ENCODE measurements at places on chromosomes 6 and 20. TPM values are rescaled to one million over a fixed set of nuclear protein-coding genes. Genes with fewer than 3 reads are reported as not detected.
A peak's percentile ranks its signal among the peaks of the same experiment; 100 is the strongest.

DNA sequence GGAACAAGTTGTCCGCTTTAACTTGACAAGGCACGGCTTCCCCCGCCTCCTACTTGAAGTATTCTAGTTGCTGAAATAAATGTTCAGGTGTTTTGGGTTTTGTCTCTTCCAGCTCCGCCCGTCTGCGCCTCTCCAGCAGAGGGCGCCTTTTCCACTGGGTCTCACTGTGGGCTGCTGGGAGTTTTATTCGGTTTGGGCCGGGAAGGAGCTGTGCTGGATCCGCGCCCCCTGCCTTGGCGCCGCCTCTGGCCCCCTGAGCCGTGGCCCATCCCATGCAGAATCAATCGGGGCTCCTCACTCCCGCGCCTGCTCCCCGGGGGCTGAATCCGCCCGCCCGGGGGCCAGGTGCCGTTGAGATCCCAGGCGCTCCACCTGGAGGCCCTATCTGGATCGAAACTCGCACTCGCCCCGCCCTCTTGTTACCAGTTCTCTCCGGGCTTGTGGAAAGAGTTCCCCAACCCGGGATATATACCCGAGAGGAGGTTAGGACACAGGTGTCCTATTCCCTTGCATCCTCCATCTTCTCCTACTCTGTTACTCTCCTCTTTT lies 51.0 kb upstream of the TCF21 start:
- DNase-seq: peak; percentile 63

DNA sequence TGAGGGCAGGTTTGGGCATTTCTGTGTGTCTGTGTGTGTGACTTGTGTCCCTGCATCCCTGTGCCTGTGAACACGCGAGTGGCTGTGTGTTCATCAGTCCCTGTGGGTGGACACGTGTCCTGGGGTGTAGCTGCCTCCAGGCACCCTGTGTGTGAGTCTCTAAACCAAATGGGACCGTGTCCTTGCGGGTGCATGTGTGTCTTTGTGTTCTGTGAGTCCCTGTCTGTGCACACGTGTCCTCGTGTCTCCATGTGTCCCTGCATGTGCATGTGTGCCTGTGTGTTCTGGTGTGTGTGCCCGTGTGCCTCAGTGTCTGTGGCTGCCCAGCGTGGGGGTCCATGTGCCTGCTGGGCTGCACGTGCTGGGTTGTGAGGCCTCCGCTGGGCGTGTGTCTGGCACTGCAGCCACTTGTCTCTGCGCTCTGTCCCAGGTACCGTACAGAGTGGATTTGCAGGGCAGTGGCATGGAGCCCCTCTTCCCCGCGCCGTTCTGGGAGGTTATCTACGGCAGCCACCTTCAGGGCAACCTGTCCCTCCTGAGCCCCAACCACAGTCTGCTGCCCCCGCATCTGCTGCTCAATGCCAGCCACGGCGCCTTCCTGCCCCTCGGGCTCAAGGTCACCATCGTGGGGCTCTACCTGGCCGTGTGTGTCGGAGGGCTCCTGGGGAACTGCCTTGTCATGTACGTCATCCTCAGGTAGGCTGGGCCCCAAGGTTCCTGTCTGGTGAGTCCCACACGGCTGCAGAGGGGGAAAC lies 8.2 kb upstream of the LKAAEAR1 start:
- no peak for DNase-seq

GRCh38 chr20:53028337-53029007 lies 56.3 kb downstream of the TSHZ2 start:
- DNase-seq: no peak

CAGE1 gene
- total RNA-seq: 0.10 TPM

CYP39A1 gene
- total RNA-seq: not detected

ZNF391 gene
- total RNA-seq: 4.8 TPM

GRCh38 chr20:62354031-62354808 lies 12.9 kb downstream of the LAMA5 start:
- no peak for DNase-seq

- no peak for DNase-seq
Measured at GRCh38 chr6:36487698-36488097, 44.9 kb downstream of the KCTD20 start.

GRCh38 chr6:125193208-125193607 lies 39.6 kb downstream of the TPD52L1 start:
- no peak for DNase-seq

DNA sequence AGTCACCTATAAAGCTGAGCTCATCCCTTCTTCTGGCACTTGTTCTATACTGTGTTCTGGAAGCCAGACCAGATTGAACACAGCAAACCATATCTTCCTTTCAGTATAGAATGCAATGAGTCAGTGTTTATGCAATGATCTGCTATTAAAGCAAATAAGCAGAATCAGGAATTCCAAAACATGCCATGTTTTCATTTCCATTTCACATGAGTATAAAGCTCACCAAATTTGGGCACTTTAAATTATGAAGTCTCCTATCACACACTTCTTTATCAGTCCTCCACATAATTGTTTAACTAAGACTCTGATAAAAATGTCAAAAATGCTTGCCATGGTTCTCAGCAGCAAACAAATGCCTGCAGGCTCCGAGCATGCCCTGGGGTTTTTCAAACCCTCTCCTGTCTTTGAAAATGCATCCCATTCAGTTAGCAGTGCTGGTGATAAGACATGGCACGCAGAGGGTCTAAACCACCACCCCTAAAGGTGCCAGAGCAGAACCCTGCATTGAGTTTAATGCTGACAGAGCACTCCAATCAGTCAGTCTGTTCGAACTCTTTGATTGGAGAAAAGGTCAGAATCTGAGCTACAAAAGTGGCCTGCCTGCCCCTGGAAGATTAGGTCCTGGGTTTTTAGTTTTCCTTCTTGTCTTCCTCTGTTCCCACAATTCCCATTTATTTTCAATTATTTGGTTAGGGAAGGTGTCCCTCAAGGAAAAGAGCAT lies 234.1 kb downstream of the GMPR start:
- no peak for DNase-seq

ATP9A gene
- total RNA-seq: 0.21 TPM

SIRPD gene
- not detected for total RNA-seq

Measured in activated naive CD8-positive, alpha-beta T cell treated with anti-CD3 and anti-CD28 coated beads for 36 hours (primary cell).